ENCODE measurements at places on chromosomes 7 and 10.

DNA sequence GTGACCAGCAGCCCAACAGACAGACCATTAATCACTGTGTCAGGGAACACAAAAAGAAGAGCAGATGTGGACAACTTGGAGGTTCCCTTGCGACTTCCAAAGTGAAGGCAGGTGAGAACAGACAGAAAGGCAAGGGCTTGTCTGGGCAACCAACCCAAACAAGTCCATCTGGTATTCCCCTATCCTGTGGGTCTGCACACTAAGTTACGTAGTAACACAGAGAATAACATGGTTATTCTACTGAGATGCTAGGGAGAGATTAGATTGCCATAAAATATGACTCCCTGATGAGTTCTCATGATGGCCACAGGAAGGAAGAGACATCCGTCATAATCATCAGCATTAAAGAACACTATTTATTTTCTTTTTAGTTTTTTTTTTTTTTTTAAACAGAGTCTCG, 252.2 kb downstream of the CALN1 start:
- DNase-seq, result no peak

DNA sequence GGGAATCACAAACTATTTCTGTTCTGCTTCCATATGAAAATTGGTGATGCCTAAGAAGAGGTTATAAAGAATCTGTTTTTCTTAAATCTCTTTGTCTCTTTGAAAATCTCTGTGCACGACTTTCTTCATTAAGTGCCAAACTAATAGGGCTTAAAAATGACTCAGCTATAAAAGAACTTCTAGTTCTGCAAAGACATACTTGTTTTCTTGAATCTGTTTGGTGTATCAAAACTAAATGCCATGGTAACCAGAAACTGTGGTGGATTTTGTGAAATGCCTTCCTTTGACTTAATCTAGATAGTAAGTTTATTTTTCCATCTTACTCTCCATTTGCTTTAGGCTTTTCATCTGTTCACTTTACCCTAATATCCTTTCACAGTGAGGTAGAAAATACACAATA, 417.8 kb downstream of the PARD3 start:
- DNase-seq, result no peak

DNA sequence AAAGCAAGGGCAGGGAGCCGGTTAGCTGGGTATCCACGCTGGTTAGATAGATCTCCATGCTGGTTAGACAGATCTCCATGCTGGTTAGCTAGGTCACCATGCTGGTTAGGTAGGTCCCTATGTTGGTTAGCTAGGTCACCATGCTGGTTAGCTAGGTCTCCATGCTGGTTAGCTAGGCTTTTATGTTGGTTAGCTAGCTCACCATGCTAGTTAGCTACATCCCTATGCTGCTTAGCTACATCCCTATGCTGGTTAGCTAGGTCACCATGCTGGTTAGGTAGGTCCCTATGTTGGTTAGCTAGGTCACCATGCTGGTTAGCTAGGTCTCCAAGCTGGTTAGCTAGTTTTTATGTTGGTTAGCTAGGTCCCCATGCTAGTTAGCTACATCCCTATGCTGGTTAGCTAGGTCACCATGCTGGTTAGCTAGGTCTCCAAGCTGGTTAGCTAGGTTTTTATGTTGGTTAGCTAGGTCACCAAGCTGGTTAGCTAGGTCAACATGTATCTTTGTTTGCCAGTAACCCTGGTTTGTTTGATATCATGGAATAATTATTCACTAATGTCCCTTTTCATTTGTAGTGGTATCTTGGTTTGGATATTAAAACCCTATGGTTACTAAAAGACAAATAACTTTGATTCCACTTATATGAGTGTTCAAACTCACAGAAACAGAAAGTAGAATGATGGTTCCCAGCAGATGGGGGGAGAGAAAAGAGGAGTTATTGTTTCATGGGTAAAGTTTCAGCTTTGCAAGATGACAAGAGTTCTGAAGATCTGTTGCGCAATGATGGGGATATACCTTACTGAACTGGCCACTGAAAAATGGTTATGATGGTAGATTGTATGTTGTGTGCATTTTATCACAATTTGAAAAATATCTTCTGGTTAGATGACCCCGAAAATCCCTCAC, 136.2 kb downstream of the PRPF18 start:
- DNase-seq, result no peak

GRCh38 chr7:111771638-111772037, 209.3 kb upstream of the IMMP2L start:
- no peak for DNase-seq

GRCh38 chr7:16060502-16060901, 360.8 kb downstream of the CRPPA start:
- no peak for DNase-seq

DNA sequence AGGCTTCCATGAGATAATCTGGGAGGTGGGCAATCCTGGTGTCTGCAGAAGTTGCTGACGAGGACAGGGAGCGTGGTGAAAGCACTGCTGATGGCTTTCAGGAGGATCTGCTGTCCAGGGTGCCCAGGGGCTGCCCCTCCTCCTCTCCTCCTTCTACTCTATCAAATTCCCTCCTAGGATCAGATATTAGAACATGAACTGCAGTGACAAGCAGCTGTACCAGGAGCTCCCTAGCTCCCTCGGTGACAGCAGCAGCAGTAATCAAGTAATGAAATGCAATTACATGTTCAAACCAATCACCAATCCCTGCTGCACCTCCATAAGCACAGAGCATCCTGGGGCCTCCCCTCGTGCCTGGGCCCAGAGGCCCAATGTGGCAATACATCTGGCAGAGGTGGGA, 46.9 kb downstream of the GRID1 start:
- no peak for DNase-seq

GRCh38 chr10:78715435-78715834, 353.3 kb upstream of the ZMIZ1 start:
- DNase-seq, result no peak

DNA sequence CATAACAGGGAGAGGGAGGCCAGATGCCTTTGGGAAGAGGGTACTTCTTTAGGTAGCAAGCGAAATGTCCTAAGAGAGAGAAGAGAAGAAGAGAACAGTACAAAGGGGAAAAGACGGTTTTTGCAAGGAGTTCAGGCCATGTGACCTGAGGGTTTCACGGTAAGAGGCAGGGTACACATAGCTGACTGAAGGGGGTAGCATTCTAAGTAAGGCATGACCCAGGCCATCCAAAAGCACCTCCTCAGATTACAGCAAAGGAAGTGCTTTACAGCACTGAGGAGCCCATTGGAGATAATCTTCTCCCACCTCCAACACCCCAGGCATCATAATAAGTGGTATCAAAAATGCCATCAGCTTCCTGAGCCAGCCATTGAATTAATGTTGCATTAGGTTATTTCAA, 258.2 kb upstream of the NPY start:
- DNase-seq, result no peak

GRCh38 chr10:78082636-78083035, 49.0 kb downstream of the RPS24 start:
- DNase-seq, result no peak

- no peak for DNase-seq
Observed at GRCh38 chr10:13218878-13219277, 15.3 kb downstream of the UCMA start.

GRCh38 chr10:24315211-24315610, 106.3 kb downstream of the KIAA1217 start:
- DNase-seq, result no peak

GRCh38 chr7:7428806-7429205, 106.9 kb downstream of the COL28A1 start:
- DNase-seq, result no peak

DNA sequence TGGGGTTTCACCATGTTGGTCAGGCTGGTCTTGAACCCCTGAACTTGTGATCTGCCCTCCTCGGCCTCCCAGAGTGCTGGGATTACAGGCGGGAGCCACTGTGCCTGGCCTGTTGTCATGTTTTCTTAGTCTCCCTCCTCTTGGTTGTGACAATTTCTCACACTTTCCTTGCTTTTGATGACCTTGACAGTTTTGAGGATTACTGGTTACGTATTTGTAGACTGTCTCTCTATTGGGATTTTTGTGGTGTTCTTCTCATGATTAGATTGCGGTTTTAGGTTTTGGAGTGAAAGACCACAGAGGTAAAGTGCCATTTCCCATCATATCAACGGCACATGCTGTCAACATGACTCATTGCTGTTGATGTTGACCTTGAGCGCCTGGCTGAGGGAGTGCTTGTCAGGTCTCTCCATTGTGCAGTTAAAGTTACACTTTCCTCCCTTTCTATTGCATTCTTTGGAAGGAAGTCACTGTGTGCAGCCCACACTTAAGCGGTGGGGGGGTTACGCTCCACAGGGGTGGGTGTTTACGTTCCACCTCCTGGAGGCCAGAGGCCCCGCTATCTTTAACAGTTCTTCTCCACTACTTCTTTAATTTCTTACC, 10.8 kb downstream of the NEURL1 start:
- DNase-seq, result peak; percentile 4

DNA sequence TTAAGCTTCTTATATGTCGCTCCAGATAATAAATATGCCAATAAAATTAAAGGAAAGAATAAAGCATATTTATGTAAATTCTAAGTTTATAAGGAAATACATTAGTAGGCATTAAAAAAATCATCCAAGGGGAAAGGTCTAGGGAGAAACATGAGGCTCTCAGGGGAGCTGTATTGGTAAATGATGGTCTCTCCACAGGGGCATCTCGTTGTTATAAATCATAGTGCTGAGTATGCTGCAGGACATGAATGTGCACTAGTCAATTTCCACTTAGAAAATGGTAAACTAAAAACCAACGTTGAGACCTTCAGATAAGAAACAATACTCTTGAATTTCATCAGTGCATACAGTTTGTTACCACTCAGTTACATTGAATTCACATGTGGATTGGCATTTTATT, 194.0 kb upstream of the AHR start:
- DNase-seq, result no peak

- no peak for DNase-seq
Observed at GRCh38 chr10:132373241-132373955, 23.6 kb upstream of the PWWP2B start.

GRCh38 chr10:111015181-111015580, 61.6 kb upstream of the ADRA2A start:
- DNase-seq, result no peak

GRCh38 chr7:30171766-30172447, 37.1 kb downstream of the MTURN start:
- DNase-seq, result no peak

- DNase-seq, result no peak
Observed at GRCh38 chr7:92925876-92926696, 89.7 kb upstream of the CDK6 start.

GRCh38 chr7:51298912-51299311, 17.7 kb downstream of the COBL start:
- DNase-seq, result no peak

- no peak for DNase-seq
Observed at GRCh38 chr7:43879477-43879876, 10.2 kb upstream of the MRPS24 start.

DNA sequence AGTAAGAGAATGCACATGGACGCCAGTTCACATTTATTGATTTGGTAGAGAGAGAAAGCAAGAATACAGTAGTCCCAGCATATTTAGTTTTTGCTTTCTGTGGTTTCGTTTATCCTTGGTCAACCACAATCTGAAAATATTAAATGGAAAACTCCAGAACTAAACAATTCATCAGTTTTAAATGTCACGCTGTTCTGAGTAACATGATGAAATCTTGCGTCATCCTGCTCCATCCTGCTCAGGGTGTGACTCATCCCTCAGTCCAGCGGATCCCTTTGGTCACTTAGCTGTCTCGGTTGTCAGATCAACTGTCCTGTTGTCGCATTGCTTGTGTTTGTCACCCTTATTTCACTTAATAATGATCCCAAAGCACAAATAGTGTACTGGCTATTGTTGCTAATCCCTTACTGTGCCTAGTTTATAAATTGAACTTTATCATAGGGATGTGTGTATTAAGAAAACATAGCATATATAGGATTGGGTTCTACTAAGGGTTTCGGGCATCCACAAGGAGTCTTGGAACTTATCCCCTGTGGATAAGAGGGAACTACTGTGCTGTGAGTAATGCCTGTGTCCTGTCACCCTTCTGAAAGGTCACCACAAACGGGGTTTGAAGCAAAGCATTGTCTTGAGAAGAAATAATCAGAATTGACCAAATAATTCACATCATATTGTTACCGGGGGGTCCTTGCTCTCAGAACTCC, 73.6 kb downstream of the OTUD1 start:
- DNase-seq, result no peak

DNA sequence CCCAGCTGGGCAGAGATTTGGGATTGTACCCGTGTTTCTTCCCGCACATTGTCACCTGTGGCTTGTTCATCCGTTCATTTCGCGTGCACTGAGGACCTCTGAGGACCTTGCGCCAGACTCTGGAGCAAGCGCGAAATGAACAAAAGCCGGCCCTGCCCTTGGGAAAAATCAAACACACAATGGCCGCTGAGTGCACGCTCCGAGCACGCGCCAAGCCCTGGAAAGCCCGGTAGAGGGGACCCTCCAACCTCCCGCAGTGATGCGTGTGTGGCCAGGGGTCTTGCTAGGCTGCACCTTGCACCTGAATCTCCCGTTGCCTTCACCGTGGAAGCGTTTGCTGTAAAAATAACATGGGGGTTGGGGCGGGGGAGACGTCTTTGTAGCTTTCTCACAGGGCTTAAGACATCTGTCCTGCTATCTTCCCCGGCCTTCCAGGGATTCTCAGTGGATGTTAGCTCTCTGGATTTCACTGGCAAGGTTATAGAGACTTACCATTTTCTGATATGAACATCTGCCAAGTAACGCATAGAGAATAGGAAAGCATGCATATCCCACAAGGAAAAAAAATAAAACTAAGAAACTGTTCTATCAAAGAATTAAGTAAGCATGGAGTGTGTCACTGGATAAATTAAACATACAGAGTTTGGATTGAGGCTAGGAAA, 37.3 kb downstream of the ZNF777 start:
- DNase-seq, result no peak

GRCh38 chr10:30812018-30812851, 182.7 kb upstream of the LYZL2 start:
- no peak for DNase-seq

DNA sequence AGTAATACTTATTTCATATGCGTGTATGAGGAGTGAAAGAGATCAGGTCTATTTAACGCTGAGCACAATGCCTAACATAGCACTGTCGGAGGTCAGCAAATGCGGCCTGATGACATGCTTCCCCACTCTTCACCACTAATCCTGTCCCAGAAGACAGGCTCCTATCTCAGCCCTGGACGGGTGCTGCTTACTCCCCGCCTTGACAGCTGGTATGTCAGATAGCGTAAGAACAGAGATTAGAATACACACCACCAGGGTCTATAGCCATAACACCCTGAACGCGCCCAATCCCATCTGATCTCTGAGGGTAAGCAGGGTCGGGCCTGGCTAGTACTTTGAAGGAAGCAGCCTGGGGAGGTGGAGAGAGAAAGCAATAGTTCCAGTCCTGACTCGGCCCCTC, 32.3 kb upstream of the TM9SF3 start:
- DNase-seq, result no peak

- DNase-seq, result no peak
Observed at GRCh38 chr7:45033931-45034290, 33.9 kb downstream of the CCM2 start.

- no peak for DNase-seq
Observed at GRCh38 chr7:78448911-78449310, 650.3 kb downstream of the PHTF2 start.

DNA sequence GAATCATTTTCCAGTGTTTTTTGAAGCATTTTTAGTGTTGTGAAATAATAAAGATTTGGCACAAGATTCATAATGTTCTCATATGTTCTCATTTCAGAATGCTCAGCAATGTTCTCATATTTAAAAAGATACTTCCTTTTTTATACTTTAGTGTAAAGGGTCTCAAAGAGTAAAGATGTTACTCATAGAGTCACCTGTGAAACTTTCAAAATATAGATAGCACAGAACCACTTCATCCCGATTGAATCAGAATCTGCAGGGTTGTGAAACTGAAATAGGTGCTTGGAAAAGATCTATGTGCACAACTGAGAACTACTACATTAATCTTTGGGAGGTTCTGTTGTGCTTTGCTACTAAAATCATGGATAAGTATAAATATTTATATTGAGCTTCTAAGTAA, 144.7 kb downstream of the MDFIC start:
- no peak for DNase-seq
